H9 (cell line): ENCODE measurements at places on chromosomes 1 and 21.

DNA sequence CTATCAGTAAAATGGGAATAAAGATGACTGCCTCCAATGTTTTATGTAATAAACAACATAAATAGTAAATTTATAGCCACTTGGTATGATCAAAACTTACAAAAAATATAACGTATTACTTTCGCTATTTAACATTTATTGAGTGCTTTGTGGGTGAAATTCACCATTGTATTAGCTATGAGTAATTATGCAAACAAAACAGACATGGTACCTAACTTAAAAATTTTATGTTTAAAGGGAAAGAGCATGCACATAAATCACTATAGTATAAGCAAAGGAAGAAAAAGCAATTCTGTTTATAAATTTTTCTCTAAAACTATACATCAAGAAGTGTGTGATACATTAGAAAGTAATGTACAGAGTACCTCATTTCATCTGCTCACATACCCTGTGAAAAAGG is 1046.2 kb downstream of the NCAM2 start:
- no peak for DNase-seq

DNA sequence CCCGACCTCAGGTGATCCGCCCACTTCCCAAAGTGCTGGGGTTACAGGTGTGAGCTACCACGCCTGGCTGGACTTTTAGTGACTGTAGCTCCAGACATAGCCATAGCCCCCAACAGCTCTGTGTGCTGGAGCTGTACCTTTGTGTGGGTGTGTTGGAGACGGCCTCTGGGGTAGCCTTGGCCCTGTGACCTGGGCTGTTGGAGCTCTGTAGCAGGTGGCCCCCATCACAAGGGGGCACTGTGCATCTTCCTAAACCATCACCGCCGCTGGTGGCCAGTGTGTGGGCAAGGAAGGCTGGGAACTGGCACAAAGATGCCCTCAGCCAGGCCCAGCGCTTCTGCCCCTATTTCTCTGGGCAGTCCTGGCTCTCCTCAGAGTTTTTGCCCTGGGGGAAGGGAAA is 38.4 kb upstream of the FOXO6 start:
- peak; percentile 79 for DNase-seq

DNA sequence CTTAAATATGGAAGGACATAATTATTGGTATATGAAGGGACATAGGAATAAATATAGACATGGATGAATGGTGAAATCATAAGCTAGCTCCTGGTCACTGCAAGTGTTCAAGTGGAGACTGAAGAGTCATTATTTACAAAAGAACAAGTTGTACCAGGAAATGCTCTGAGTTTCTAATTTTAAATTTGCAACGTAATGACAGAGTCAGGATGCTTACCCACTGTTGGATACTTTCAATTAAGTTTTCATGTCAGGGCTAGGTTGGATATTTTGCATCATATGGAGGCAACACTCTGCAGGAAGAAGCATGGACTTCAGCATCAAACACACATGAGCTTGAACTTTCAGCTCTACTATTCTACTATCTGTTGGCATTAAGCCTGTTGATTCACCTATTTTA is 499.6 kb upstream of the C1orf87 start:
- no peak for DNase-seq

DNA sequence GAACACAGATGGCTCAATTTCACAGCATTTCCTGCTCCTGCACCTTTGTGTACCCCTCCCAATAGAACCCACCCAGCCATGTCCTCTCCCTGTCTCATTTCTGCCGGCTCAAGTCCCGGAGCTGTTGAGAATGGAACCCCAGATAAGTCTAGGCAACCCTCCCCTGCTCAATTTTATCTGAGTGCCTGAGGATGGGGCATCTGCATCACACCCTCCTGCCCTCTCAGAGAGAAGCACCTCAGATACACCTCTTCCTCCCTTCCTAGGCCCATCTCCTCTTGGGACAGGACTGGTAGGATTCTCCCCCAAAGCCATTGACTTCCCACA is 1.1 kb downstream of the KIF21B start:
- no peak for DNase-seq

DNA sequence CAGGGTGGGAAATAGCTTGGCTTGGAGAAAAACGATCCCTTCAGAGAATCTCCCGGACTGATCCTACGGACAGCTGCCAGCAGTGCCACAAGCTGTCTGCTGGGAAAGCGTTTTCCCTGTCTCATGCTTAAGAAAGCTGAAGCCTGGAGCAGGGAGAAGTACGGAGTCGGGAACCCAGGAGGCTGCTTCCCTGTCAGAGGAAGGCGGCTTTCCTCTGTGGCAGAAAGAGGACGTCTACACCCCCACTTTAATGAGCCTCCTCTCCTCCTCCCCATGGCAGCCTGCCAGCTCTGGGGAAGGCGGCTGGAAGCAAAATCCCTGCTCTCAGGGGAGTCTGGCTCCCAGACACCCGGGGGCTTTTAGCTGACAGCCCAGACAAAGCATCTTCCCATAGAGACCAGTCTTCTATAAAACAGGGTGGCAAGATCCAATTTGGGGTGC is 7.3 kb downstream of the KIF21B start:
- no peak for DNase-seq

DNA sequence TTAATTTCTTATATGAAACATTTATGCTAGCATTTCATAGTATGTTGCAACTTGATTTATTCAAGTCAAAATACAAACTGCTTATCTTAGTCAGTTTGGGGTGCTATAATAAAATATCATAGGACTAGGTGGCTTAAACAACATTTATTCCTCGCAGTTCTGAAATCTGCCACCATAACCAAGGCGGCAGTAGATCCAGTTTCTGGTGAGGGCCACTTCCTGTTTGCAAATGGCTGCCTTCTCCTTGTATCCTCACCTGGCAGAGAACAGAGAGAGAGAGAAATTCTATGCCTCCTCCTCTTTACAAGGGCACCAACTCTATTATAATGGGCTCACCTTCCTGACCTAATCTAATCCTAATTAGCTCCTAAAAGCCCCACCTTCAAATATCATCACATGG is 76.1 kb upstream of the RGS2 start:
- DNase-seq = no peak

DNA sequence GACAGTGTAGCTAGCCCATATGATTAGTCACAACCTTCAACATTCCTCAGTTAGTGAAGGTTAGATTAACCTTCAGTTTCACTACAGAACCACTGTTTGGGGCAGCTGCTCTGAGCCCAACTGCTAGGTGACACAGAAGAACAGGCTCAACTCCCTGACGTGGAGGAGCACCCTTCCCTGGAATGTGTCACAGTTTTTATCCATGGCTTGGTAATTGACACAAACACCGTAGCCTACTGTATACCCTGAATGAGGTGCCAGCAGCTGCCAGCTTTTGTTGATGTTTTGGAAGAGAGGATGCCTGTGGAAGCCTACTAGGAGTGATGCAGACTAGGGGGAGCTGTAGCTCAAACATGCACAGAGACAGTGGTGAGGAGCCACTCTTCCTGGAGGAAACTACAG is 56.6 kb upstream of the CR2 start:
- peak; percentile 45 for DNase-seq

GRCh38 chr1:77446841-77447555 is 165.2 kb downstream of the AK5 start:
- DNase-seq = no peak

DNA sequence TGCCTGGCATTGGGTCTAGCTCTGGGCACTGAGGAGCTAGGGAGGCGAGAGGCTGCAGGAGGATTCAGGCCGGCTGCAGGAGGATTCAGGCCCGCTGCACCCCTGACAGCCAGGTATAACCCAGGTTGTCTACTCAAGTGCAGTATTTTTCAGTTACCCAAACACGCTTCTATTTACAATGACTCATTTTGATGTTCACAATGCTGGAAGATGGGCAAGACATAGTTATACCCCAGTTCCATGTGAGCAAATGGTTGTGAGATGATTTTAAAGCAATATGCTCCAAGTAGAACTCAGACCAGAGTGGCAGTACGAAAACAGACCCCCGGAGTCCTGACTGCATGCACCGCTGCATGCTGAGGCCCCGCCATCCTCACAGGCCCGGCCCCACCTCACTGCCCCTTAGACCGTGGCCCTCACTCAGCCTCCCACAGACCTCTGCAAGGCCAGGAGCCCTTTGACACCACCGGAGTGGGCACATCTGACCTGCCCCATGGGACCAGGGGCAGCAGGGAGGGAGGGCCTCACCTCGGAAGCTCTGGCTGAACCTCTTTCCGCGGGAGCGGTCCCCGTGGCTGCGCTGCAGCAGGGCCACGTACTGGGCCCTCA is 553 bp downstream of the LEFTY1 start:
- DNase-seq = no peak

DNA sequence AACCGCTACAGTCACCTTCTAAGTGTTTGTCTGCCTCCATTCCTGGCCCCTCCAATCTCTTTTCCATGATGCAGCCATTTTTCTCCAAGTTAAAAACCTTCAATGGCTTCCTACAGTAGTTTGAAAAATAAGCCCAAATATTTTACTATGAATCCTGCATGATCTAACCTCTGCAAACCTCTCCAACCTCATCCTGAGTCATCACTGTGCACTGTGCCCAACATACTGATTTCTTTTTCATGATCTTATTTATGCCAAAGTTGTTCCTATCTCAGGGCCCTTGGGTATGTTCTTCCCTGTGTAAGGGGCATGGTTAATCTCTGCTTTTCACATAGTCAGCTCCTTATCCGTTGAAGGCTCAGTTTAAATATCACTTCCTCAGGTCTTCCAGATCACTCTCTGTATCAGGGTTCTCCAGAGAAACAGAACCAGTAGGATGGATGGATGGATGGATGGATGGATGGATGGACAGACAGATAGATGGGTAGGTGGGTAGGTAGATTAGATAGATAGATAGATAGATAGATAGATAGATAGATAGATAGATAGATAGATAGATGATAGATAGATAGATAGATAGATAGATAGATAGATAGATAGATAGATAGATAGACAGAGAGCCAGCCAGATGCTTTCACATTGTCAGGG is 18.1 kb upstream of the PTPN14 start:
- no peak for DNase-seq

DNA sequence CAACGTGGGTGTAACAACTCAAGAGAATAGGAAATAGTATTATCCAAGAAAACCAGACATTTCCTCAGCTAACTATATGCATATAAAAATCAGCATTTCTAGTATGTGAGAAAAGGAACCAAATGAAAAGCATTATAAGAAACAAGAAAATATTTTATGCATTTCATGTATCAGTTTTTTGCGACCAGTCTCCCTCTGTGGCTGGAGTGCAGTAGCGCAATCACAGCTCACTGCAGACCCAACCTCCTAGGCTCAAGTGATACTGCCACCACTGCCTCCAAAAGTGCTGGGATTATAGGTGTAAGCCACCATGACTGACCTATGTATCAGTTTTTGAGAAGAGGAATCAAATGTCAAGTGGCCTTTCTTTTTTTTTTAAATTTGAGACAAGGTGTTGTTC is 31.0 kb downstream of the SLC16A1 start:
- DNase-seq = no peak

GRCh38 chr1:39328095-39328494 is 123.6 kb downstream of the MACF1 start:
- no peak for DNase-seq
